ENCODE measurements at places on chromosomes 12 and 14. TPM values are rescaled to one million over a fixed set of nuclear protein-coding genes. Genes with fewer than 3 reads are reported as not detected.
A peak's percentile ranks its signal among the peaks of the same experiment; 100 is the strongest.

- peaks cover 2% of the 10 kb centered on the region for H3K27me3 ChIP-seq
- no peak overlapping the region for H3K4me3 ChIP-seq
- no peaks in the 10 kb centered on the region for H3K36me3 ChIP-seq
- no peaks in the 10 kb centered on the region for H3K4me1 ChIP-seq
- H3K27ac ChIP-seq, result no peak overlapping the region
Observed at GRCh38 chr14:81246461-81247270, 25.9 kb upstream of the GTF2A1 start.

The SLC39A2 gene
- 0.30 TPM for total RNA-seq

DNA sequence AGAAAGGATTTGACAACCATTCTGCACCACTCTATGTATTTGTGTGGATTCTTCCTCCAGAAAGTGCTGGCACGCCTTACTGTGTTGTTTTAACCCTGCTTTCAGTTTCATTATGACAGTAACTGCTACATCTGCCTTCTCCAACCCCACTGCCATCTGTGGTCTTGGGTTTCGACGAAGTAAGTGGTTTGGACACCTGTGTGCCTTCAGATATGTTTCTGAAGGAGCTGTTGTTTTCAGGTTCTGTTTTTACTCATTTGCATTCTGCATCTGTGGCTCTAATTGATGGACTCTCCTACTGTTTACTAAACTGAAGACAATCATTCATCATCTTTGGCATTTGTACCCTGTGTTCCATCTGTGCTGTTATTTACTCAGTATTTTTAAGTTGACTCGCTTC lies 4.1 kb downstream of the TSHR start:
- H3K4me3 ChIP-seq, result peak overlapping the region; percentile 54
- H3K27me3 ChIP-seq, result peaks cover 27% of the 10 kb centered on the region
- peak overlapping the region; percentile 73 for H3K27ac ChIP-seq
- DNase-seq, result peak; percentile 78
- peaks cover 60% of the 10 kb centered on the region for H3K4me1 ChIP-seq

DNA sequence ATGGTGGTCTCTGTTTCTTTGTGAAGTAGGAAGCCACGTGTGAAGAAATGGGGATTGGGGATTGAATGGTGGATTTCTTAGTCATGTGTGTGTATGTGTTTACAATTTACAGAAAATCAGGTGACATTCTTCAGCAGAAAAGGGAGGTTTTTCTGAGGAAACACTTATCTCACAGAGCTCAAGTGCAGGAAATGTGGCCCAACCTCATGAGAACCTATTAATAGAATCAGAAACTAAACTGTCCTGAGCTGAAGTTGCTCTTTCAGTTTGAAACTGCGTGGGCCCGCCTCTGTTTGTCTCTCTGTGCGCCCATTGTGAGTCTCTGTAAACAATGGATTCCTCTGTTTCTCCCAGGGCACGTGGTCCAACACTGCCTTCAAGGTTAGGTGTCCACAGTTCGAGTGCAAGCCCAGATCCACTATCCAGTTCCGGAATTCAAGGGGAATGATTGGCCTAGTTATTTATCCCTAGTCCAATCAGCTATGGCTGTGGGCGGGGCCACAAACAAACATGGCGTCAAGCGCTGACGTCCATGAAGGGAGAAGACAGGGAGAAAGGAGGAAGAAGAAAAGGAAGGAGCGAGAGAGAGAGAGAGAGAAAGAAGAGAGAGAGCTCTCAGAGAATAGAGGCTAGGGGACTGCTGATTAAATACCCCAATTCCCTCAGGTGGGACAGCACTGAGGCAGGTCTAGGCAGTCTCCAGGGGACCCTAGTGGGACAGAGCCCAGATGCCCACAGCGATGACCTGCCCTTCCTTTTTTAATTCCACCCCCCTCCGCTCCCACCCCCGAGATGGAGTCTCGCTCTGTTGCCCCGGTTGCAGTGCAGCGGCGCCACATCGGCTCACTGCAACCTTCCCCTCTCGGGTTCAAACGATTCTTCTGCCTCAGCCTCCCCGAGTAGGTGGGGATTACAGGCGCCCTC lies 31.4 kb upstream of the C12orf76 start:
- H3K4me1 ChIP-seq, result peaks cover 30% of the 10 kb centered on the region
- DNase-seq, result peak; percentile 77
- H3K27me3 ChIP-seq, result no peaks in the 10 kb centered on the region

- H3K27me3 ChIP-seq, result no peaks in the 10 kb centered on the region
- no peaks in the 10 kb centered on the region for H3K4me1 ChIP-seq
- no peak for DNase-seq
- no peak overlapping the region for H3K27ac ChIP-seq
- no peak overlapping the region for H3K4me3 ChIP-seq
Observed at GRCh38 chr14:30243805-30244204, 315.2 kb upstream of the G2E3 start.

The CISTR gene
- not detected for total RNA-seq

- peak within 1 kb of the TSS; percentile 87 for H3K27ac ChIP-seq
- H3K4me3 ChIP-seq, result peak within 1 kb of the TSS; percentile 86
- peaks cover 6% of the 10 kb centered on the region for H3K27me3 ChIP-seq
Observed at GRCh38 chr14:99603471-99604277, at the start of gene CCDC85C. CCDC85C (minus strand) TSS chr14:99604207; CDS start chr14:99603959, 248 bp downstream.

The SLC25A47 gene
- not detected for total RNA-seq

The P2RX2 gene
- not detected for total RNA-seq

The ATP5F1B gene
- 735 TPM for total RNA-seq

- no peaks in the 10 kb centered on the region for H3K27me3 ChIP-seq
- DNase-seq, result no peak
- H3K4me1 ChIP-seq, result no peaks in the 10 kb centered on the region
- H3K27ac ChIP-seq, result no peak overlapping the region
- H3K36me3 ChIP-seq, result no peaks in the 10 kb centered on the region
Observed at GRCh38 chr14:83483063-83483462, 1949.4 kb upstream of the SEL1L start.

GRCh38 chr12:68739891-68740290 lies 6.1 kb upstream of the SLC35E3 start:
- no peaks in the 10 kb centered on the region for H3K27me3 ChIP-seq
- DNase-seq, result no peak
- H3K4me1 ChIP-seq, result peaks cover 5% of the 10 kb centered on the region
- H3K36me3 ChIP-seq, result peaks cover 52% of the 10 kb centered on the region
- no peak overlapping the region for H3K4me3 ChIP-seq

DNA sequence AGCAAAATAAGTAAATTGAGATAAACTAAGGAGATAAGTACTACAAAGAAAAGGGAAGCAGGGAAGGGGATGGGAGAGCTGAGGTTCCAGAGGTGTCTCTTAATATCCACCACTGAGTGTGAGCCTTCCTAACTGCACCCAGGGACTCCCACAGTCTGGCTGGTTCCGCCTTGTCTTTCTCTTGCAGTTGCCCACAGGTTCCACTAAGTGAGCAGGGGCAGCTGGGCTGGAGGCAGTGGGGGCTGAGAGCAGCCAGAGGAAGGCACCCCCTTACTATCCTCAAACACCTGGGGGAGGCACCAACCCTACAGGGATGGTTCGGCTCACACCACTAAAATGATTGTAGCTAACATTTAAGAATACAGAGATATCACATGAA lies 214.9 kb downstream of the SLC41A2 start:
- no peaks in the 10 kb centered on the region for H3K27me3 ChIP-seq
- H3K27ac ChIP-seq, result no peak overlapping the region
- peaks cover 14% of the 10 kb centered on the region for H3K36me3 ChIP-seq
- H3K4me1 ChIP-seq, result peaks cover 50% of the 10 kb centered on the region
- DNase-seq, result no peak

DNA sequence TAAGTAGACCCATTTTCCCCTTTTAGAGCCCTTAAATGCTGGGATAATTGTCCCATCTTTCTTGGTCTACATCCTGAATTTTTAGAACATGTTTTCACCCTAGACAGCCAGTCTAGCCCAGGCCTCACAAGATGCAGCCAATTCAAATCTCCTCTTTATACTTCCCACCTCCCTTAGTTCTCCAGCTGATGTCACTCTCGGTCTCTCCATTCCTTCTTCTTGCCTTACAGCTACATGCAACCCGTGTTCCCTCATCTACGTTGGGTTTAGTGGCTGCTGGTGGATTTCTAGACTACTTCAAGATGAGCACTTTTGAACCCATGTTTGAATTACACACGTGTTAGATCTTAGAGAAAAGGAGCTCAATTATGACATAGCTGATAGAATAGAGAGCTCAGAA lies 132.0 kb downstream of the PPM1H start:
- H3K36me3 ChIP-seq, result no peaks in the 10 kb centered on the region
- no peak overlapping the region for H3K4me3 ChIP-seq
- H3K27me3 ChIP-seq, result peaks cover 28% of the 10 kb centered on the region
- no peak for DNase-seq
- H3K4me1 ChIP-seq, result peaks cover 4% of the 10 kb centered on the region

The PLEKHD1 gene
- not detected for total RNA-seq

The LGR5 gene
- total RNA-seq, result not detected

The TAS2R9 gene
- total RNA-seq, result not detected

DNA sequence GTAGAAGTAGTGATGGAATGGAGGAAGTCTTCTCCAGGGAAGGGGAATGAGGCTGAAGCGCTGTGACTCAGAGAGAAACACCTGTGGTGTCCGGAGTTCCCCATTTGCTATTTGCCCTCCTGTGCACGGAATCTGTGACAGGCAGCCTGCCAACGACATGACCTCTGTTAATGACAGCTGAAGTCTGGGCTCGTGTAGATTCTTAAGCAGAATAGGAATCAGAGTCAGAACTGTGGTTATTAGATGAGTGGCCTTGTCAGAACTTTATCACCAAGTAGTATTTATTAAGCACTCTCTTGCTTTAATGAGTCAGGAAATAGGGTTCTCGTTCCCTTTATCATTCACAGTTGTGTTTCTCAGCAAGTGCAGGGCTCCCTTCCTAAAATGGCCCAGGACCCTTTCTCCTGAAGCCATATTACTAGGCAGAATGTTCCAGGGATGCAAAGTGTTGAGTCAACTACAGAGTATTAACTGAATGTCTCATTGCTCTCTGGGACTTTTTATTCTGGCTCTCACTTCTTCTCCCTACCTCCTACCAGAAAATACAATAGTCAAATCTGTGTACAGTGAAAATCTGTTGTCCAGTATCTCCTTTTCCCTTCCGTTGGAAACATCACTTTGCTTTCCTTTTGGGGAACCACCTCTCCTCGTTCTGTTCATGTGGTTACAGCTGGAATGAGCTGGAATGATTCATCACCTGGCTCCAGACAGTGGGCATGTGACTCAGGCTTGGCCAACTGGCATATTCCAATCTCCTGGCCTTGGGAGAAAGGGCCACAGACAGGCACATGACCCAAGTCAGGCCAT lies 77.8 kb upstream of the MAX start:
- H3K36me3 ChIP-seq, result peaks cover 14% of the 10 kb centered on the region
- no peak overlapping the region for H3K4me3 ChIP-seq
- H3K27me3 ChIP-seq, result no peaks in the 10 kb centered on the region
- DNase-seq, result no peak

DNA sequence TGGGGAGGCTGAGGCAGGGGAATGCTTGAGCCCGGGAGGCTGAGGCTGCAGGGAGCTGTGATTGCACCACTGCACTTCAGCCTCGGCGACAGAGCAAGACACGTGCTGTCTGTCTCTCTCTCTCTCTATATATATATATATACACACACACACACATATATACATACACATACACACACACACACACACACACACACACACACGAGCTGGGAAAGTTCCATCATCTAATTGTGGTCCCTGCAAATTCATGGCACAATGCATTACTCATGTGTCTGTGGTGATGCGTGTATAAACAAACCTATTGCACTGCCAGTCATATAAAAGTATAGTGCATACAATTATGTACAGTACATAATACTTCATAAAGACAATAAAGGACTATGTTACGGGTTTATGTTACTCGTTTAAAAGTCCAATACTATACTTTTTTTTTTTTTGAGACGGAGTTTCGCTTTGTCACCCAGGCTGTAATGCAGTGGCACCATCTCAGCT lies 36.6 kb downstream of the WDR89 start:
- H3K27ac ChIP-seq, result no peak overlapping the region
- DNase-seq, result no peak
- peaks cover 34% of the 10 kb centered on the region for H3K36me3 ChIP-seq
- H3K4me3 ChIP-seq, result no peak overlapping the region
